ENCODE measurements at places on chromosomes 4 and X.
A peak's percentile ranks its signal among the peaks of the same experiment; 100 is the strongest.

- no peak for DNase-seq
Measured at GRCh38 chr4:165312506-165312905, 15.0 kb upstream of the MSMO1 start.

DNA sequence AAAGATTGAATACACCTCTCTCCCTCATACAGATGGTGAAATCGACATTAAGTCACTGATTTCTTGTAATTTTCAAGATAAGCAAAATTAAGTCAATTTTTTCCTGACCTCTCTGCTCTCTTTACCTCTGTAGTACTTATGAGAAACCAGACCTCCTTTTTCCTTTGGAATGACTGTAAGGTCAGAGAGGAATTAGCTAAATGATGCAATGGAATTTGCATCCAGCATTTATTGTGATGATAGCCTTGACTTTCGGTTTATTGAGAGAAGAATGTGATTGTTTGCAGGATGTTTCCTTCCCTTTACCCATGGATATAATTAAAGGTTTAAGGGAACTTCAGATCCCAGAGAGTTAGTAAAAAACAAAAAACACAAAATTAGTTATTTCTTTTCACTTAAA is 22.4 kb downstream of the STK26 start:
- DNase-seq, result no peak

DNA sequence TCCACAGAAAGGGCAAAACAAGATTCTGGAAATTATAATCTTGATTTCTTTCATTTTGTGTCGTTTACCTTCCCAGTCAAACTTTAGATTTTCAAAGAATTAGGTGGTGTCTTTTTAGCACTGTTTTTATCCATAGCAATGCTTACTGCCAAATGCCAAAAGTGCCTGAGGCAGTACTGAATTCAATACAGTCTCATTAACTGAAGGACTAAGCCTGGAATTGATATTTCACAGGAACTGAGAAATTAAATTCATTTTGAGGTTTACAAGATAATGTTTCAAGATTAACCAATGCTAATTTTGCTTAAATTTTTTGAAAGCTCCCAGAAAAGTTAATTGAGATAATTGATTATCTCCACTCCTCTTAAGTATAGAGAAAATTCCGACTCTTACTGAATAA is 68.8 kb upstream of the ARHGAP24 start:
- no peak for DNase-seq

- no peak for DNase-seq
Measured at GRCh38 chr4:122882857-122883735, 39.3 kb downstream of the NUDT6 start.

- no peak for DNase-seq
Measured at GRCh38 chr4:85455942-85456341, 19.0 kb upstream of the ARHGAP24 start.

DNA sequence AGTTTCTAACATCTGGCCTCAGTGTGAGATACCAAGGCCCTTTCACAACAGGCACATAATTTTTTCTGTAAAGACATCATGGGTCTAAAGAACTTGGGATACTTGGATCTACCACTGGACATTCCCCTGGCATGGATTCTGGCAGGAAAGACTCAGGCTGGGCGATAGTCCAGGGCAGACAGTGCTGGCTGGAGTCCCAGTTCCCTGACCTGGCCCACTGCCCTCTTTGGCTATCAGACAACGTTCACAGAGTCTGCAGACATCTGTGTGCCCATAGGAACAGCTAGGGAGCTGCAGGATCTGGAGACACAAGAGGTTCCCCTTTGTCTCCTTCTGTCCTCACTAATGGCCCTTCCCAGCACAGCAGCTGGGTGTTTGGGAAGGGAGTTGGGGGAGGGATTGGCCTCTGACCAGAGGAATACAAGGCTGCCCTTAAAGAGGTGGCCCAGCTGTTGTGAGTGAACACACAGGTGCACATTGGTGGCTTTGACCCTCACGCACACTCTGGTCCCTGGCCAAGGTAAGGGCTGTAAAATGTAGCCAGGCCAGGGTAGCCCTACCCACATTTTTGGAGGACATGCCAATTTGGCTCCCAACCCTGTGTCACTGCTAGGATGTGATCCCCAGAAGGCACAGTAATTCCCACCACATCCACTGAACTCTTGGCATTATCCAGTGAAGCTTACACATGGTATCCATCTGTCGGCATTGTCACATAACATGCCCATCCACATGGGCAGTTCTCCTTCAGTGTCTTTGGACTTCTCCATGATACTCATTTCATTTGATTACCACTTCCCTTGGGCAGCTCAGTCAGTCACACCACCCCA is 72.3 kb downstream of the SOX3 start:
- DNase-seq, result no peak

- peak; percentile 21 for DNase-seq
Measured at GRCh38 chr4:123398853-123399626, 2.4 kb downstream of the SPRY1 start.

DNA sequence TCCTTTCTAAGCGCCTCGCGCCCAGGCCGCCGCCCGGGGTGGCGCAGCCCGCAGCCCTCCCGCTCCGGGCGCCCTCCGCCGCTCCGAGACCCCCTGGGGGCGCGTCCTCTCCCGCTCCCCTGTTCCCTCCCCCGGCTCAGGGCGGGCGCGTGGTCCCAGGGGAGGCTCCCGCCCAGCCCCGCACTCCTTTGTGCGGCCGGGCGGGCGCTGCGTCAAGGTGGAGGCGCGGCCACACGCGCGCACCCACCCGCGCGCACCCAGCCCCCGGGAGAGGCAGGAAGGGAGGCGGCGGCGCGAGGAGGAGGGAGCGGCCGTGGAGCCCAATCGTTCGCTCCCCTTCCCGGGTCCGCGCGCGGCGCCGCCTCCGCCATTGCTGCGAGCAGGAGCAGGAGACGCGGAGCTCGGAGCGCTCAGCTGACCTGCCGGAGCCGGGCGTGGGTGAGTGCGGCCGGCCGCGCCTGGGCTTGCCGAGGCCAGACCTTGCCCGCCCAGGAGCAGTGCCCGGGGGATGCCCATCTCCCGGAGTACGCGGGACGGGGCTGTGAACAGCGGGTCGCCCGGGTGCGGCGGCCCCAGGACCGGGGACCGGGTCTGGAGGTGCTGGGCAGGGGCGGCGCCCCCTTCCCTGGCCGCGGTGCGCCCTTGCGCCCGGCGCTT is at the start of gene NSG1:
Gene NSG1 (plus strand): TSS at position 367 of the 657 bp plus-strand sequence. CDS start 528 bp downstream, outside the sequence.
- DNase-seq, result peak; percentile 73

DNA sequence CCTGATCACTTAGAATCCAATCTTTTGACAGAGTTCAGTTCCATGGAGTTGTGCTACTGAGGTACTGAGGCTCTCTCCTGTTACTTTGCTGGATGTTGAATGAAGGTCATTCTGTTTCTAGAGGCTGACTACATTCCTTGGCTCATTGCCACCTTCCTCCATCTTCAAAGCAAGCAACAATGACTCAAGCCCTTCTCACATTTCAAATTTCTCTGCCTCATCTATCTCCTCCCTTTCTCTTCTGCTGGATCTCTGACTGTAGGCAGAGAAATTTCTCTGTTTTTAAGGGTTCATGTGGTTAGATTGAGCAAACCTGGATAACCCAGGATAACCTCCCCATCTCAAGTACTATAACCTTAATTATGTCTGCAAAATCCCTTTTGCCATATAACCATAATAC is 775.4 kb downstream of the STPG2 start:
- DNase-seq, result no peak

DNA sequence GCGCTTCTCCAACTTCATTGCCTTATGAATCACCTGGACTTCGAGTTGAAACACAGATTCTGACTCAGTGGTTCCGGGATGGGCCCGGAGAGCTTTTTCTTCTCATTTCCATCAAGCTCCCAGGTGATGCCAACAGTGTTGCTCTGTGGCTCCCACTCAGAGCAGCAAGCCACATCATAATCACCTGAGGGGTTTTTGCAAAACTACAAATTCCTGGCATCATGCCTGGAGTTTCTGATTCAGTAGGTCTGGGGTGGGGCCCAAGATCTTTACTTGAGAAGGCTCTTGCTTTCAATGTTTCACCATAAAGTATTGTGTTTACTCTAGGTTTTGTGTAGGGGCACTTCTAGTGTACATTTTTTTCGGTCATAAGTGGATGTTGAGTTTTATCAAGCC is 7.0 kb downstream of the MTM1 start:
- no peak for DNase-seq

GRCh38 chr4:161760008-161760407 is 403.8 kb downstream of the FSTL5 start:
- no peak for DNase-seq

DNA sequence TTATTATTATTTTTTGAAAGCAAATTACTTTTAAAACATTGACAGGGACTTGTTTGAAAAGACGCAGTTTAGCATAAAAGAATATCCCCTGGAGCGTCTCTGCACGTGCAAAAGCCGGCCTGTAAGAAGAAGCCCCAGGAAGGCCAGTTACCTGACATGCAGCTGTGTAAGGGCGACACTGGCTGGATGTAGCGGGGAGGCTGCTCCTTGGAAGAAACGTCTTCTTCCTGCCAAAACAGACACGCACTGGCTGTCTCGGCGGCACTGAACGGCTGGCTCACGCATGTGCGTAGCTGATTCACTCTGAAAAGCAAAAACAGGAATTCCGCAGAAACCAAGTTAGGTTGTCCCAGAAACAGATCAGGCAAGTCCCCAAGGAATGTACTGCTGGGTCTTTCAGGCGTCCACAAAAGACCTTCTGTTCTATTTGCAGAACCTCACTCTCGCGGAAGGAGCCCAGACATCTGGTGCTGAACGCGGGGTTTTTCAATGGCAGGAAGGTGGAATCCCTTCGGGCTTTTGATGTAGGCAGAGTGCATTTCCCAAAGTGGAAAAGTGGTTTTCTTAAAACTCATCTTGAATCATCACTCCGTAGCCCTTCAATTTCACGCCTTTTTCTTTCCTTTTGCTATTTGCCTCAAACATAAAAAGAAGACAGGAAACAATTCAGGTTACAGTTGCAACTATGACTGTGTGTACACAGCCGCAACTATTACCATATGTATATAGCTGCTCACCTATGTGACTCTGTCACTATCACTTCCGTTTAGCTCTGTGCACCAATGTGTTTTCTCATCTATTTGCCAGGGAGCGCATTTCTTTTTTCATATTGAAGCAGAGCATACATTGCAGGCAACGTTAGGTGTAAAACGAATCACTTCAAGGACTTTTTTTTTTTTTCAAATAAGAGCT is 38.1 kb upstream of the ARSH start:
- DNase-seq, result no peak

- no peak for DNase-seq
Measured at GRCh38 chr4:159279084-159279483, 176.2 kb downstream of the RAPGEF2 start.

DNA sequence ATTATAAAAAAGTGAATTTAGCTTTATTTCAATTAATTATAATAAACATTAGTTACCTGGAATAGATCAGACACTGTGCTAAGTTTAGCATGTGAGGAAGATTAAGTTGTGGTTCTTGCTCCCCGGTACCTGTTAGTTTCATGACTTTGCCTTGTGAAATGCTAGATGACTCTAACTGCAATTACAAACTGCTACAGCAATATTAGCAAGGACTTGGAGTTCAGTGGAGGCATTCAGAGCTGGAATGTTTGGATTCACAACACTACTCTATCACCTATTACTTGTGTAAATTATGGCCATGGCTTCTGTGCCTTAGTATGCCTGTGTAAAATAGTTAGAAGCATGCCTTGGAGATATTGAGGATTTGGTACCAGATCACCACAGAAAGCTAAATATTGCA is 21.4 kb upstream of the ANXA10 start:
- DNase-seq, result no peak

- no peak for DNase-seq
Measured at GRCh38 chr4:16684097-16684496, 214.3 kb downstream of the LDB2 start.

DNA sequence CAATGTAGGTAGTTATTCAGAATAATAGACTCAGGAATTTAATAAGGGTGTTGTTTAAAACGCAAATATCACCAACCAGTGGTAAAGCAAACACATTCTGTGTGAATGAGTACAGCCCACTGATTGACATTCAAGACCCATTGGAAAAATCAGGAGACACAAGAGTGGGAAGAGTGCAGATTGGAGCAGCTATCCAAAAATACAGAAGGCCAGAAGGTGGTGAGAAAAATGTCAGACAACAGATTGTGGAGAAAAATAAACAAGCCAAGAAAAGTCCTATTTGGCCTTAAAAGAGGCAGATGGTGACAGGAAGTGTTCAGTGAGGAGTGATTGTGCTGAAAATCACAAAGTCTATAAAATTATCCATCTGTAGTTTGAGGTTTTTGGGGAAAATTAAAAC is 39.3 kb downstream of the CPE start:
- DNase-seq, result no peak

GRCh38 chrX:98338544-98338943 is 1454.8 kb downstream of the RPA4 start:
- no peak for DNase-seq

DNA sequence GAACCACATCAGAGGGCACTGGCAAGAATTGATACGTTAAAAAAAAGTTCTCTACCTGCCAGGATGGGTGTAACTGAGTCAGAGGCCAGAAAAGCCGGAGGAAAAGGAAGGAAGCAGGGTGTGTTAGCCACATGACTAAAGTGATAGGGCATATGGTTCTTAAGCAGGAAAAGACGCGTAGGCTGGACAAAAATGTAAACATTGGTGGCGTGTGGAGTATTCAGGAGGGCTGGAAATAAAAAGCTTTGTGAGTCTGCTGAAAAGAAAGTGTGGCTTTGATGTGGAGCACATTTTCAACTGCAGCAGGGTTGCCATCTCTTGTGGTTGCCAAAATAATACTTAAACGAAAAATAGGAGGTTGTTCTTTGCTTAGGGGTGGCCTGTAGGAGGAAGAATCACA is 186.5 kb upstream of the RPL34 start:
- DNase-seq, result no peak

- DNase-seq, result no peak
Measured at GRCh38 chr4:127793528-127793927, 11.4 kb downstream of the HSPA4L start.

- DNase-seq, result no peak
Measured at GRCh38 chrX:72685810-72686456, 28.2 kb downstream of the PHKA1 start.

All from iPS-NIHi11 (cell line).